ENCODE measurements at places on chromosomes 1 and 21.
A peak's percentile ranks its signal among the peaks of the same experiment; 100 is the strongest.

GRCh38 chr21:26406526-26406925 is 166.6 kb downstream of the CYYR1 start:
- DNase-seq, result no peak

DNA sequence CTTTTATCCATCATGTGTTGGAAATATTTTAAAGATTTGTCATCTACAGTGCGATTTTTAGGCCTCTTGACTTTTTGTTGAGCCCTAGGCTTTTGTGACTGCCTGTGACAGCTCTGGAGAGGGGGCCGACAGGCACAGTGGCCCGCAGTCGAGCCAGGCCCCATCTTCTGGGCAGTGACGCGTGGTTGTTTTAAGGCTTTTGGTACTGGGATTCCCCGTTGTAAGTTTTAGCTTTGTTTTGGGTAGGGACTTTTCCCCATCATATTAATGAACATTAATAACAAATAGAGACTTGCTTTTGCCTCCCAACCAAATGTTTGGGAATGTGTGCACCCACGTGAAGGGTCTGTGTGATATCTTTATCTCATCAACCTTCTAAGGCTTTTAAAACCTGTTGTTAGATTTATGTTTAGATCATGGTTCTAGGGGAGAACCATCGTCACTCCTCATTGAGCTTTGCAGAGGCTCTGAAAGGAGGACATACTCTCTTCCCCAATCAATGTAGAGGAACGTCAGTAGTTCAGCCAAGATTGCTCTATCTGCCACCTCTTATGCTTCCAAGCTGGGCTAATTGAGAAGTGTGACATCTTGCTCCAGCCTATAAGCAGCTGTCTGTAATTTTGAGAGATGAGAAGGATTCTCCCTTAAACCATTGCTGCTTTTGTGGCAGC is 34.6 kb downstream of the MAPKAPK2 start:
- DNase-seq, result no peak

DNA sequence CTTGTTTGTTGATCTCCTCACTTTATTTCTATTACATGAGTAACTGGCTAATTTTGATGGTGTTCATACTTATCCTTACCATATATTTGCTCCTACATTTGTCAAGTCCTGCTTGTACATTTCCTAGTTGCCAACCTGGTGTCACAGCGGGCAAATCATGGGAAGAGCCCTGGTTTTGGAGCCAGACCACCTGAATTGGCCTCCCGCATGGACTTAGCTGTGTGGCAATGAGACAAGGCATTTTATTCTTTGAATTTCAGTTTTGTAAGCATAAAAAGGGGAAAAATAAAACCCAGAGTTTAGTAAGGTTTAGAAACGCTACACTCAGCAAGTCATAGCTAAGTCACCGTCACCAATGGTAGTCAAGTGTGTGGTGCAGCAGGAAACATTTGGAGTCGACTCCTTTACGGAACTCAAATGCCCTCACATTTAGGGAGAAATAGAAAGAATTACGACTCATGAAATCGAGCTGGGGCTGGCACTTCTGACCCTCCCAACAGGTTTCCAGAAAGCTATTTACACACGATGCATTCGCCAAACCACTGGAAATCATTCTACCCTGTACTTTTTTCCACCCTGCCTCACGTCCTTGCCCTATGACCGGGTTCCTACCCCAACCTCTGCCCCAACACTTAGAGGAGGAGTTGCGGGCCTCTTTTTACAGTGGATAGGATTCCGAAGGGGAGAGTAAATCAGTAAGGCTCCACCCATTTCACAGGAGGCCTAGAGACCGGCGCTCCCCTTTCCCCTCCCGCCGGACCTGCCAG is 492 bp upstream of the PGM1 start:
- DNase-seq, result no peak

- DNase-seq, result no peak
These were observed 10.5 kb downstream of the SPATA46 start for GRCh38 chr1:162366149-162366548.

DNA sequence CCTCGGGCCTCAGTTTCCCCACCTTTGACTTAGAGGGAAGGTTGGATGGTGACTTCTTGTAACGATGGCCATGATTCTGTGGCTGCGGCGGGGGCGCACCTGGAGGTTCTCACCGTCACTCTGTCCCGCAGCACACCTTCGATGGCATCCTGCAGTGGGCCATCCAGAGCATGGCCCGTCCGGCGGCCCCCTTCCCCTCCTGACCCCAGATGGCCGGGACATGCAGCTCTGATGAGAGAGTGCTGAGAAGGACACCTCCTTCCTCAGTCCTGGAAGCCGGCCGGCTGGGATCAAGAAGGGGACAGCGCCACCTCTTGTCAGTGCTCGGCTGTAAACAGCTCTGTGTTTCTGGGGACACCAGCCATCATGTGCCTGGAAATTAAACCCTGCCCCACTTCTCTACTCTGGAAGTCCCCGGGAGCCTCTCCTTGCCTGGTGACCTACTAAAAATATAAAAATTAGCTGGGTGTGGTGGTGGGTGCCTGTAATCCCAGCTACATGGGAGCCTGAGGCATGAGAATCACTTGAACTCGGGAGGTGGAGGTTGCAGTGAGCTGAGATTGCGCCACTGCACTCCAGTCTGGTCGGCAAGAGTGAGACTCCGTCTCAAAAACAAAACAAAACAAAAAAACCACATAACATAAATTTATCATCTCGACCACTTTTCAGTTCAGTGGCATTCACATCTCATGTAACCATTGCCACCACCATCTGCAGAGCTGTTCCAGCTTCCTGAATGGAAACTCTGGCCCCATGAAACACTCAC is 2.1 kb upstream of the PFKL start:
- DNase-seq, result peak; percentile 68

- no peak for DNase-seq
These were observed 4.8 kb upstream of the FCRLA start for GRCh38 chr1:161702250-161702649.

DNA sequence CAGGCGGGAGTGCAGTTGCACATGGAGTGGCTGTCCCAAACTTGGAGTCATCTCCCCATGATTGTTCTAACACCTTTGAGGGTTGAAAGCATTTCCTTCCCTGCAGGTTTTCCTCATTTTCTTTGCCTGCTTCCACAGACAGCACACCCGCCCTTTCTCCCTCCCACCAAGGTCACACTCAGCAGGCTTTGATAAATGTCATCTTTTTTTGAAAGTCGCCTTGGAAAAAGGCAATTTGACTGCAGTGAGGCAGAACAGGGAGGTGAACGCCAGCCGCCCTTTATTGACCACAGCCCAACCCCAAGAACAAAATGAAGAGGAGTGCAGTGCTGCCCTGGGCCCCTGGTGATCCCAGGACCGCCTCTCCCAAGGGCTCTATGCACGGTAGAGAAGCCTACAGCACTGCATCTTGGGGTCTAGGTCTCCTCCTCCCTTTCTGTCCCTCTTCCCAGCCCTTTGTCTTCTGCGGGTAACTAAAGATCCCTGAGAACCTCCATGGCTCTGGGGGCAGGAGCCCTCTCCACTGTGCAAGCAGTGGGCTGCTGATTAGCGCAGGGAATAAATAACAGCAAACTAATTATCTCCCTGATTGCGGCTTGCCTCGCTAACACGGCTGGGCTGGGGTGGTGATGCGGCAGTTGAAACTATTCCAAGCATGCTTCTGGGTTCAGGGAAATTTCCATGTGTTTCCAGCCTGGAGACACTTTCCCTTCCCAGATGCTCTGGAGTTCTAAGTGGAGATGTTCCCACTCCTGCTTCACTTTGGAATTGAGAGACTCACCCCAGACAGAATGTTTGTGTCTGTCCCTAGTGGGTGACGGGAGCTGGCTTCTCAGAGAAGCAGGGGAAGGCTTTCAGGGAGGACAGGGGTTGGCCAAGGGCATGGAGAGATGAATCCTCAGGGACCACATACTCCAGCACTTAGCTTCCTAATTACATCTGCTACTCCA is 11.8 kb upstream of the AMIGO1 start:
- no peak for DNase-seq

DNA sequence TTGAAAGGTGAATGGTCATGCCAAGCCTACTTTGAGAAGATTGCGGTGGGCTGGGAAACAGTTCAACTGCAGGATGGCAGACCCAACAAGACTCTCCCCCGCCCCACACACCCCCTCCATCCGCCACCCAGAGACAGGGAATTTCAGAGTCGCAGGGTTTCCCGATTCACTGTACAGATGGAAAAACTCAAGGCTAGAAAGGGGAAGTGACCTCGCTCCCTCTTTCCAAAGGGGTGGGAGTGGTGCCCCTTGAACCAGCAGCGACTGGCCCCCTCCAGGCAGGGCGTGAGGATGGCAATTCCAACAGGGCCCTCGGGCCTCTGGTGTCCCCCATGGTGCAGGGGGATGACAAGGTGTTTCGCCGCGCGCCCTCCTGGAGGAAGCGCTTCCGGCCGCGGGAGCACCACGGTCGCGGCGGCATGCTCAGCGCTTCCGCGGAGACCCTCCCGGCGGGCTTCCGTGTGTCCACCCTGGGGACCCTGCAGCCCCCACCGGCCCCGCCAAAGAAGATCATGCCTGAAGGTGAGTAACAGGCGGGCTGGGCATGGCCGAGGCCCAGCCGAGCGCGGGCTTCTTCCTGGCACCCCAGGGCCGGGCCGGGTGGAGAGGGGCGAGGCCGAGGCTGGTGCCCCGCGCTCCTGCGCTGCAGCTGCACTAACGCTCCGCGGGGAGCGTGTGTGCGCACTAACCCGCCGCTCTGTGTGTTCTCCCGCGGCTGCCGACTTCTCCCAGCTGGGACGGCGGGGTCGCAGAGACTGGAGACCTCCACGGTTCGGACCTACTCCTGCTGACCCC is 10.4 kb downstream of the MYOG start:
- DNase-seq, result no peak

DNA sequence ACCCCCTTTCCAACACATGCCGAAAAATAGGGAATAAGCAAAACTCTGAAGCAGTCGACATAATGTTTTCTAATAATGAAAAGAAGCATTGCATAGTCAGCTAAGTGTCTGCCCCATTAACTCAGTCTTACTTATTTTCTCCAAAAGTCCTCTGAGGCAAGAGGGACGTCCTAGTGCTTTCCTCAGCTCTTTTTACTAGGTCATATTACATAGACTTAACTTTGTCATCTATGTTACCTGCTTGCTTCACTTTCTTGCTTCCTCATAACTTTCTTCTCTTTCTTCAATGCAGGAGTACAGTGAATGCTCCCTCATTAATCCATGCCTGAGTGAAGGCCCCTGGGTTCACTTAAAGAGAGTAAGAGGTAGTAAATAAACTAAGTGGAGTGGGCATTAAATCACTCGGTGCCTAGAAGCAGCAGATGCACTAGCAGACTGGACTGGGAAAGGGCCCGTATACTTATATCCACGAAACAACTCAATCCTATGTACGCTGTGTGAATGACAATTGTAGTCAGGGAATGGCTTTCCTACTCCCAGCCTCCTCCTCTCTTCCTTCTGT is 210.5 kb upstream of the SPAG17 start:
- DNase-seq, result no peak

DNA sequence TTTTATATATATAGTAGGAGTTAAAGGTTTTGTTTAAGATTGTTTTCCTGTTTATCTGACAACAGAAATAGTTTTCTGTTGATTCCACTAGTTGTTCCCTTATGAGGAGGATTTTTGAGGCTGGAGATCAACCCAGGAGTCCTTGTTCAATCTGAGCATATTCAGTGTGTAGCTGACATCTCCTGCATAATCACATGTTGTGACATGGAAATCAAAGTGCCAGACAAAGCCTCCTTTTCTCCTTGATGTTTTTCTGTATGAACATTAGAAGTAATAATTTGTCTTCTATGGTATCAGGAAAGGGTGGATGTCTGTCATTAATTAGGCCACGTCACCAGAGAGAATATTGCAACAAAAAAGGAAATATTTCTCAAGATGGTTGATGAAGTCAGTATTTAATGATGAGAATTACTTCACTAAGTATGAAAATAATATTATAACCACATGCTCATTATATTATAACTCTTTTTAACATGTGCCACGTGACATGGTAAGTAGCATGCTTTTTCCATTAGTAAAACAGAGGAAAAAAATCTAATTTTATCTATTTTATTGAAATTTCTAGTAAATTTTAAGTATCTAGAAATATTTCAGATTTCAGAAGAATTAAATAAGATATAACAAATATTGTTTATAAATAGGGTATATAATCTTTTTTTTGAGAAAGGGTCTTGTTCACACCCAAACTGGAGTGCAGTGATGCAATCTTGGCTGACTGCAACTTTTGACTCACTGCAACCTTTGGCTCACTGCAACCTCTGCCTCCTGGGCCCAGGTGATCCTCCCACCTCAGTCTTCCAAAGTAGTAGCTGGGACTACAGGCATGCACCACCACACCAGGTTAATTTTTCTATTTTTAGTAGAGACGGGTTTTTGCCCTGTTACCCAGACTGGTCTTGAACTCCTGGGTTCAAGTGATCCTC is 223.5 kb downstream of the HMCN1 start:
- DNase-seq, result no peak

Measured in T-helper 2 cell treated with Interferon-gamma antibody and Interleukin-4, amounts not matched to agents 5 μg/mL and 100 μg/mL, for 36 hours (primary cell).